Dorsolateral prefrontal cortex (tissue), 122 donors: ENCODE measurements at places on chromosomes 3 and 15.

DNA sequence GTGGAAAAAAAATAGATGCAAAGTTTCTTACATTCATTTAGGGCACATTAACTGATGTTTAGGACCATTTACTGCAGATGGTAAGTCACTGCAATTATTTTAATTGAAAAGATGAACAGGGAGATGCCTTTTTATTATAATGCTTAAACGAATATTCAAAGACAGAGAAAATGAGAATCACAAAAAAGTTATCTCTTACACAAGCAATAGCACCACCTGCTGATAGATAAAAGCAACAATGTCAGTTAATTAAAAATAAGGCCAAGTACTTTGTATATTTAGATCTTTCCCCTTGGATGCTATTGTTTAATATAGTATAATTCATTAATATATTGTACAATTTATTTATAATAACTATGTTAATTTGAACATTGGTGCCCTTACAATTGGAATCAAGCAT, 55.9 kb downstream of the IFT80 start:
- DNase-seq: no peak

GRCh38 chr3:101978348-101978747, 129.0 kb downstream of the NFKBIZ start:
- DNase-seq: no peak

DNA sequence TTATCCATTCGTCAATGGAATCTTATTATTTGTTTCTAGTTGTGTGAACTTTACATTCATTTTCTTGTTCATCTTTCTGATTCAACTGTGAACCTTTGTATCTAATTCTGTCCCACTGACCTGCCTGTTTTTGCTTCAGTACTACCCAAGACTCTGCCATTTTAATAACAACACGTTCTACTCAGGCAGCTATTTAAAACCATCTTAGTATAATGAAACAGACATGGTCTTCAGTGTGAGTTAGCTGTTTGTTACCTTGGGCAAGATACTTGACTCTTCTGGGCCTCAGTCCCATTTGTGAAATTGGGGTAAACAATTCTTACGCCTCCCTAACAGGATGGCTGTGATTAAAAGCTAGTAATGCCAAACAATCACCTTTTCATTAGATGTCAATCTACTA, 1.6 kb downstream of the BTBD1 start:
- DNase-seq: no peak

GRCh38 chr3:48129921-48130320, 58.3 kb downstream of the CDC25A start:
- no peak for DNase-seq

GRCh38 chr3:2784627-2785026, 325.5 kb downstream of the IL5RA start:
- DNase-seq: no peak

- DNase-seq: no peak
These were observed 45.9 kb downstream of the P3H2 start for GRCh38 chr3:190074817-190075216.

- DNase-seq: no peak
These were observed 186.6 kb downstream of the SLC9A9 start for GRCh38 chr3:143661677-143662076.

DNA sequence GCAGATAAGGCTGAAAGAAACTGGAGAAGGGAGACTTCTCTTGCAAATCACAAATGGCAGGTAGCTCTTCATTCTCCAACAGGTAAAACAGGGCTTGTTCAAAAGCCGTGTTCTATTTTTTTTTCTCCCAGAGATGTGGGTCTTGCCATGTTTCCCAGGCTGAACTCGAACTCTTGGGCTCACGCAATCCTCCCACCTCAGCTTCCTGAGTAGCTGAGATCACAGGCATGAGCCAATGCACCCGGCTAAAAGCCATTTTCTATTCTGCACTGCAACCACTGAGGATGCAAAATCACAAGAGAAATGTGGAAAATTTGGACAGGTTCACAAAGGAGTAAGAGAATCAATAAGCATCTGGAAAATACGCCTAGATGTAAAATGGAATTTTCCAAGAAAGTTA, 19.5 kb downstream of the EIF4E3 start:
- DNase-seq: no peak

DNA sequence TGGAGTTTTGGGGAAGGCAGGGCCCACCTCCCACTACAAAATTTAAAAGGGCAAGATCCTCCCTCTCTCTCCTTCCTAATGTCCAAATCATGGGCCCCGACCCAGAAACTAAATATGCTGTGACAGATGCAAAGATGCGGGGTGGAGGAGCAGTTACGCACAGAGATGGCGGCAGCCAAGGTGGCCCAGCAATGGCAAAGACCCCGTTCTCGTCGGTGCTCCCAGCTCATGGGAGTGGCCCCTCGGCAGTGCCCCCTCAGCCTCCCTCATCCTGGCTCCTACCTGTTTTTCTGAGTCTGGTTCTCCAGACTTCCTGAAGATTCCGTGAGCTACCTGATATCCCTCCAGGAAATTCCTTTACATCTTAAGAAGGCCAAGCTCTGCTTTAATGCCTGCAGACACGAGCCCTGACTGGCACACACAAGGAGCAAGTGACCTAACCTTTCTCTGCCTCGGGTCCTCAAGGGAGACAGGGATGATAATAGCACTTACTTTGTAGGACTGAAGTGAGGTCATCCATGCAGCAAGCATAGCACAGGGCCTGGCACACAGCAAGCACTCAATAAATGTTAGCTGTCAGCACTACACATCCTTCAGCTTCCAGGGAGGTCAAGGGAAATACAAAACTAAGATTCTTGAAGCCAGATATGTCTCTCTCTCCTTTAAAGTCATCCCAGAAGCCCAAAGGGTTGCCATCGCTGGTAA, 103.5 kb downstream of the LSM3 start:
- DNase-seq: no peak

DNA sequence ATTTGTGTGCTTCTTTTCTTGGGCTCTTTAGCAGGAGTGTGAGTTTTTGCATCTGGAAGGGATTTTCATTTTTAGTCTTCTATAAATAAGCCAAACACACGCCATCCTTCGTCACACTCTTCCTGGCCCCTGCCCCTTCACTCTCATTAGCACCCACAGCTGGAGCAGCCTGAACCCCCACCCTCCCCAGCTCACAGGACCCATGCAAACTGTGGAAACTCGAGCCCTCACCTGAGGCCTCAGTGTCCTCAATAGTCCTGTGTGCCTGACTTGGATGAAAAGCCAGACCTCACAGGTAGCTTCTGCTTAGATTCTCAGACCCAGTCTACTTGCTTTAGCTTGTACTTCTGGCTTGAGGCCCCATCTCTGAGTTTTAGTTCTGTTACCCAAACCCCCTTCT, 167.9 kb downstream of the MTHFS start:
- DNase-seq: no peak

DNA sequence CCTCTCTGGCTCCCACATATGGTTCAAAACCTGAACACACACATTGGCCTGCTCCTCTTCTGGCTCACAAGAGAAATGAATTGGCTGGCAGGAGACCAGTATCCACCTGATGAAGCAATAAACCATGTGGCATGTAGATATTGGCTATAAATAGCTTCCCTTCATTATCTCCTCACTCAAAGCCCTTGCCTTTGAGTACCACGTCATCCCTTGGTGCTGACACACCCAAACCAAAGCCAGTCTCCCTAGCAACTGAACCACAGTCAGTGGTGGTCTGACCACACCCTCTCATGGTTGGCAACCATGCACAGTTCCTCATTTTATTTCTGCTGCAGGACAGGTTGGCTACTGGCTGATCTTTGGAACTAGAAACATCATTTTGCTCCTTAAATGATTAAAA, 98.8 kb downstream of the ZNF621 start:
- DNase-seq: no peak

DNA sequence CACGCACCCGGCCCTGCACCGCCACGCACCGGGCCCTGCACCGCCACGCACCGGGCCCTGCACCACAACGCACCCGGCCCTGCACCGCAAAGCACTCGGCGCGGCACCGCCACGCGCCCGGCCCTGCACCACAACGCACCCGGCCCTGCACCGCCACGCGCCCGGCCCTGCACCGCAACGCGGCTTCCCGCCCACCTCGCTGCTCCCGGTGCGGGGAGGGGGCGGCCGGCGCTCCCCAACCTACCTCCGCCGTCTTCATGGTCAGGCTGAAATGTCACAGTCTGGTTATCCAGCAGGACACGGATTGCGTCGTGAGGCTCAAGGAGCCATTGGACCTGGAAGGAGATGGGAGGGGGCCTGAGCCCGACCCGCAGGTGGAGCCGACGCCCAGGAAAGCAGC, 41.8 kb downstream of the MUC20 start:
- DNase-seq: no peak

DNA sequence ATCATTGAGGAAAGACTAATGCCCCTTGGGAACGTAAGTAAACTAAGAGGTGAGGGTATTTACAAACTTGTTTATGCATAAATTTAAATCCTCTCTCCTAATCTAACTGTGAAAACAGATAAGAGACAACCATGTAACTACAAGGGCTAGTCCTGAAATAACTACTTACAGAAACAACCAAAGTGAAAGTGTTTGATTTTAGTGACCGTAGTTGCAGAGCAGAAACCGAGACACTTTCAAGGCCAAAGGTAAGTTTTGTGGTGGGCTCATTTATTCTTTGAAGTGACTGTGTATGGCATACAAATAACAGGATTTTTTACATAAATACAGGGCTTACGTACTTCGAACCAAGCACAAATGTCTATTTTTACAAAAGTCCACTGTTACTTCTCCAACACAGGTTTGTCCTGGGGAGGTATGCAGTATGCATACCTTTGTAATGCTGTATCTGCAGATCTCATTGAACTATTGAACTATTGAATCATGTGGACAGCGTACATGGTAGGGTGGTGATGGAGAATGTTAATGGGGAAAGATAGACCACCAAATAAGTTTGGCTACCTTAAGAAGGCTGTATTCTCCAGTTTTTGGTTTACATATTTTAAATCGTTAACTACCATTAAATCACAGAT, 99.6 kb upstream of the RBMS3 start:
- DNase-seq: no peak

GRCh38 chr15:67406257-67406861, 114.6 kb upstream of the C15orf61 start:
- DNase-seq: no peak

GRCh38 chr3:196695849-196696226, 16.2 kb downstream of the CEP19 start:
- no peak for DNase-seq

DNA sequence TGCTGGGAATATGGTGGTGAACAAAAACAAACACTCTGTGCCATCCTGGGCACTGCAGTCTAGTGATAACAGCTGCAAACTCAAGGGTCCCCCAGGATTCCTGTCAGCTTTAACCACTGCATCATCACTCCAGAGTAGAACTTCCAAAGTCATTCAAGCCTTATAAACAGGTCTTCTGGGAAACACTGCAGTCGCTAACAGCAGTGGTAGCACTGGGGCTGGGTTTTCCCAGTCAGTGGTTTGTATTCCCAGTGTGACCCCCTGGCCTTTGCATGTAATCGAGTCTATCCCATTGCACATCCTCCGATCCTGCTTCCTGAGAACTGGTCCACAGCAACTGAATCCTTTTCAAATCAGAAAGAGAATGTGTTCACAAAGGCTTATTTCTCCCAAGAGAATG, 623.5 kb downstream of the EDEM1 start:
- no peak for DNase-seq

DNA sequence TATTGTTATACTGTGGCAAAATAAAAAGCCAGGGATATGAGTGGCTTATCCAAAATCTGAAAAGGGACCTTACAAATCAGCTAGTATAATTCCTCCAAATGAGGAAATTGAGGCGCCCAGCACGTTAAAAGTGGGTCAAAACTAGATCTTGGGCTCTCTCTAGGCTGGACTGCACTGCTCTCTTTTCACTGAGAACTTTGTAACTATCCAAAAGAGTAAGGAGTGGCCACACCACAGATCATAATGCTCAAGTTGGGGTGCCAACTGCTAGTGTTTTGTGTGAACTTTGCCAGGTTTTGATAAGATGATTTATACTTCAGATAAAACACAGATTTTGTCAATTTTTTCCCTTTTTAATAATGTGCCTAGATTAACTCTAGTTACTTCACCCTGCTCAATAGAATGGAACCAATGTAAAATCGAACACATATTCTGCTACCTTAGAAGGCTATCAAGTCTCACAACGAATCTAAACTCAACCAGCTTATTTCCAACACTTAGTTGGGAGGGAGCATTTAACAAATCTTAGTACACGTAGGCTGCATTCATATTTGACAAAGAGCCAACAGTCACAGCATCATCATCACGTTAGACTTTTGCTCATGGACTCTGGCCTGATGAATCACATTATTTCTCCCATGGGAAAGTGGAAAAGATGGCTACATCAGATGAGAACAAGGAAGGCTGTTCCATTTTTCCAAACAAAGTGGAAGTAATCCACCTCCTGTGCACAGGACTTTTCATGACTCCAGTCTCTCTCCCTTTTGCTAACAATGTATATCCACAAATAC, 64.4 kb downstream of the ABI3BP start:
- DNase-seq: no peak

DNA sequence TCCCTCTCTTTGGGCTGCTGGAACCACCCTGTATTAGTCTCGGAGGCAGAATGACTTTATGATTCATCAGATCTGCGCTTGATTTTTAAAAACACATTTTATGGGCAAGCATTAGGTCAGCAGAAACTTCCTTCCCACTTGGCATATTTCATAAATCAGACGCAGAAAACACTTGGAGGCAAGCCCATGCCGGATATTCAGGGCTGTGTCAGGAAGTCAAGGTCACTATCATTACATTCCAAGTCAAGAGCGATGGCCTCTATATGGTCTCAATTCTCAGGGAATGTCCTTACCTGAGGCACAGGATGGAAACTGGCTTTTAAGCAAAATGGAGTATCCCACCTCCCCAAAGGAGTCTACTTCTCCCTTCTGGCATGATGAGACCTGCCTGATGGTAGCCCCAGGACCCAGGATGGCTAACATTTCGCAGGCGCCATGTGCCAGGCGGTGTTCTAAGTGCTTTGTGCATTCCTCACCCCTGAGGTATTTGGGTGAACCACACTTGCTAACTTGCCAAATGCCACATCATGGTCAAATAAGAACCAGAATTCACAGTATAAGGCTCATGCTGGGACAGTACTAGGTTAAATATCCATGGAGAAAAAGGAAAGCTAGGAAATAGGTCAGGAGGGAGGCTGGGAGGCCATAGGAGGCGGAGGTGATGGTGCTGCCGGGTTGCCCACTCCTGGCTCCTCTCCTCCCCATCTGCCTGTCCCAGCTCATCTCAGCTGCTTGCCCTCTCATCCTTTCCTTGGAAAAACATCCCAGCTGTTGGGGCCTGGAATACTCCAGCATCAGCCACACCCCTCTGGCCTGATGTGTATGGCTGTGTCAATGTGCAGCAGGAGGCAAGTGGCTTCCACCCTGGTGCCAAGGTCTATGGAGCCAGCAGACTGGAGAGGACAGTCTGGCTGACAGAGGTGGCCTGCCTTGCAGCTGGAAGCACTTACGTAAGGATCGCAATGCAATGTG, 18.8 kb downstream of the BCL2L10 start:
- no peak for DNase-seq
